K562 (cell line): ENCODE measurements at places on chromosomes 2 and 18.

GRCh38 chr2:43262951-43263350, 36.5 kb upstream of the ZFP36L2 start:
- no peak for DNase-seq

GRCh38 chr18:5447442-5447841, 96.4 kb downstream of the EPB41L3 start:
- no peak for DNase-seq

DNA sequence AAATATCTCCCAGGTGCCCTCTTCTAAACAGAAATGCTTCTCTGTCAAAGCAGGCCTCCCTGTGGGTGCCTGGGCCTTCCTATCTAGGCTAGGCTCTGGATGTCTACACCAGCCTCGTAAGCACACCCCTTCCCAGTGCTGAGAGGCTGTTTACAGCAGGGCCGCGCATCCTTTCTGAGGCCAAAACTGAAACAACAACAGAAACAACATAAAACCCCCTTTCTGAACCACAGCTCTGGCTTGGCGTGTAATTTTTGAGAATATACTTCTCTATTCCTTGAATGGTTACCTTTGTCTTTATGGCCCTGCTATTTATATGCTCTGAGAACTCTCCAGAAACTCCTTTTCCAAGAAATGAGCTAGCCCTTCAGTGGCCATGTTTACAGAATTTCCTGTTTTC, 118.4 kb downstream of the BCL2L11 start:
- no peak for DNase-seq

GRCh38 chr2:182858671-182859070, 7.8 kb downstream of the FRZB start:
- DNase-seq, result no peak

DNA sequence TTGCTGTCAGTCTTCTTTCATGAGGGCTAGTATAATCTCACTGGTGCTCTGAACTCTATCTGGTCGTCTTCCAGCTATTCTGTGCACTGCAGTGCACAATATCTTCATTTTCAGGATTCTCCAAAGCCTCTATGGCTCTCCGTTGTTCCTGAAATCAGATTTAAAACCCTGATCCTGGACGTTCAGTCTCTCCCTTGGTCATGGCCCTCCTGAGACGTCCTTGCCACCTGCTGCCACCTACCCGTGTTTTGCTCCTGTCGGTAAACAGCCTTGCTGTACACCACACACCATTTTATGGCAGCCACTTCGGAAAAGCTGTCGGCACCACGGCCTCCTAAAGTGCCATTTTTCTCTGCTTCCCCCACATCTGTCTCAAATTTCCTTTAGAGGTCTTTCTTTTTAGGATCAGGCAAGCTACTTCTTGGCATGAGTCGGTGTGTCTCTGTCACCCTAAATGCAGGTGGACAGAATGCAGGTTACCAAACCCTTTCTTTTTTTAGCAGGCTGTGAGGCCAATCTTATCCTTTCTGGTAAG, 170.0 kb downstream of the HRH4 start:
- no peak for DNase-seq

DNA sequence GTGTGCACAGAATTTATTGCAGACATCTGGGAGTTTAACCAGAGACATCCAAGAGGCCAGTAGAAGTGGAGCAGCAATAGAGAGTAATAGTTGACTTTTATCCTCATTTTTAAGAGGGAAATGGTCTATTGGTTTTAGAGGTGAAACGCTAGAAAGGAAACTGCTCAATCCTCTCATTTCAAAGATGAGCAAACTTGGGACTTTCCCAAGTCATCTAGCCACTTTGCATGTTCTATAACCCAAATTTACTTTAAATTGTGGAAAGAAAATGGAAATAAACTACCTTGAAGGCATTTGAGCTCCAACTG, 601.7 kb downstream of the ARHGAP15 start:
- no peak for DNase-seq
